ENCODE measurements at places on chromosomes 6 and 20.

DNA sequence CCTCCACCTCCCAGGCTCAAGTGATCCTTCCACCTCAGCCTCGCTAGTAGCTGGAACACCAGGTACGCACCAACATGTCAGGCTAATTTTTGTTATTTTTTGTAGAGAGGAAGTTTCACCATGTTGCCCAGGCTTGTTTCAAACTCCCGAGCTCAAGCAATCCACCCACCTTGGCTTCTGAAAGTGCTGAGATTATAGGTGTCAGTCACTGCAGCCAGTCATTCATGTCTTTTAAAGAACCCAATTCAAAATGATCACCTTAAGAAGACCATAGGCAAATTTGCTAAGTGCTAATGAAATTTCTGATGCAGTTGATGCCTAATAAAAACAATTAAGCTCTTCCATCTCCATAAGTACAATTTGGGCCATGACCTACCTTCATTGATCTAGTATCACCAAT lies 2.6 kb upstream of the VNN2 start:
- no peak for DNase-seq

DNA sequence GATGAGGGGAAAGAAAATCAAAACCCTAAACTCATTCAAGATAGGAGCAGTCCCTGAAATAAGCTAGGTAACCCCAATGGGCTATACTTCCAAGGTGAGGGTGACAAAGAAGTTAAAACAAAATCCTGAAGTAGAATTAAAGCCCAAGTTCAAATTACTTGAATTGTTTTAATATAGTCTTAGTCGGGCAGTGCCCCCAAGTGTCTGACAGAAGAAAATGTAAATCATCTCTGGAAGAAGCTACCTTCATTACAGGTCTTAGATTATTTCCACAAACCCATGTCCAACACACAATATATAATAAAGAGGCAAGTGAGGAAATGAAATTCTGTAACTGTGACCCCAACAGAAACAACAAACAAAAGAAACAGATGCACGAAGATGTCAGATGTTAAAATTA lies 36.8 kb upstream of the L3MBTL3 start:
- DNase-seq, result no peak

GRCh38 chr6:68046302-68046701 lies 588.8 kb upstream of the ADGRB3 start:
- DNase-seq, result no peak

DNA sequence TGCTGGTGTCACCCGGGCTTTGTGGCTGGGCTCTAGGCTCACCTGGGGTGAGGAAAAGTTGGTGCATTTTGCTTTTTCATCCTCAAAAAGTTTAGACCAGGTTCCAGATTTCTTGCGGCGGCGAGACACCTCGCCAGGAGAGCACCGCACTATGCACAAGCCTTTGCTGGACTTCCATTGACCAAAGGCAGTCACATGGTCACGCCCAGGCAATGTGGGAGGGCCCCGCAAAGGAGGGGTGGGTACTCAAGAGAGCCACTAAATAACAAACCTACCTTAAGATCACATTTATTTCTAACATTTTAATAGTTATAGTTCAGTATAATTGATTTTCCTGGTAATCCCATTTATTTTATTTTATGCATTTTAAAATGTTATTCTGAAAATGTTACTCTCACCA lies 3.0 kb upstream of the KIF16B start:
- DNase-seq, result no peak

GRCh38 chr6:150343434-150343833 lies 25.4 kb upstream of the IYD start:
- no peak for DNase-seq

- no peak for DNase-seq
Observed at GRCh38 chr6:37208793-37209192, 38.8 kb downstream of the PIM1 start.

- no peak for DNase-seq
Observed at GRCh38 chr20:38514947-38515346, 42.3 kb downstream of the RALGAPB start.

GRCh38 chr6:46648869-46649492 lies 3.6 kb downstream of the CYP39A1 start:
- no peak for DNase-seq

Data from HTR-8/SVneo (cell line).